Ascending aorta (tissue), 2 donors: ENCODE measurements at places on chromosomes 2 and 18.

DNA sequence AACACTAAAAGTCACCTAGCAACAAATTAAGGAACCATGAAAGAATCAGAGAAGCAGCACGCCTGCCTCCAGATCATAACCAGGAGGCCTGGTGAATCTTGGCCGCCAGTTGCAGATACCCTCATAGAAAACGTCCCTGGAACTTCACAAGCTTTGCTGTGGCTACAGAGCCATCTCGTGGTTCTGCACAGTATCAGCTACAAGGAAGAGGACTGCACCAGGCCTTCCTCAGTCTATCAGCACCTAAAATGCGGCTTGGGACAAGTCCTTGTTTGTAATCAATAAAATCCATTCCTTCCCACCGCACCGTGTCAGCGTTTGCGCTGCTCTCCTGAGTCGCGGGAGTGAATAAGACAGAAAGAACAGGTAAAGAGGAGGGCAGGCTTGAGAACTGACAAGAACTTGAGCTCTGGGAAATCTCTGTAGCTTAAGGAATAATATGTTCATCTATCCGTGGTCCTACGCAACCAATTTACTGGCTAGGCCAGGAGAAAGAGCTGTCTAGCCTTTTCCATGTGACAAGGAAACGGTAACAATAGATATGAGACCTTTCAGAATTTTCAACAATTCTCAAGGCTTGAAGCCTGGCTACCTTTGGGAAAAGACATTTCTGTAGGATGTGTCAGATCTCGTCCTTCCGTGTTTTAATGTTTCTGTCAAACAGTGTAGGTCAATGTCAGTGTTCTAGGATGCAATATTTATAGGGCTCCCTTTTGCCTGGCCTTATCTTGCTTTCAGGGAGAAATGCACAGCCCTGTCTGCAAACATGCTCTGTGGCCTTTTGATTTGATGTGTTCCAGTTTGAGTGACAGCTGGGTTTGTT lies 128.5 kb upstream of the RAB12 start:
- DNase-seq, result no peak

DNA sequence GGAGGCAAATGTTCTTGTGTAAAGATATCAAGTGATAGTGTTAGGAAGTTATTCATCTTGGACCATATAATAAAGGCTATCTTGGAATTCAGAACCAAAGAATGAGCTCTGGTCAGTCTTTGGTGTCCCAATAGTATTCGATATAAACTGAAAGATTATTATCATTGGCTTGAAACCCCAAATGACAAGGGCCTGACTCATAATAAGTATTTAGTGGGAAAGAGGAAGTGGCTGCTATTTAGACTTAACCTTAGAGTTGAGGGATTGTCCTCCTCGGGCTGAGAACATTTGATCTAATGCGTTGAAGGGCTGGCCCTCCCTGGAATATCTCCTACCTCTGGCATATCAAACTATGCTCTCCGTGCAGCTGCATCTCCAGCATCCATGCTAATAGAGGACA lies 67.5 kb downstream of the CDH20 start:
- no peak for DNase-seq

DNA sequence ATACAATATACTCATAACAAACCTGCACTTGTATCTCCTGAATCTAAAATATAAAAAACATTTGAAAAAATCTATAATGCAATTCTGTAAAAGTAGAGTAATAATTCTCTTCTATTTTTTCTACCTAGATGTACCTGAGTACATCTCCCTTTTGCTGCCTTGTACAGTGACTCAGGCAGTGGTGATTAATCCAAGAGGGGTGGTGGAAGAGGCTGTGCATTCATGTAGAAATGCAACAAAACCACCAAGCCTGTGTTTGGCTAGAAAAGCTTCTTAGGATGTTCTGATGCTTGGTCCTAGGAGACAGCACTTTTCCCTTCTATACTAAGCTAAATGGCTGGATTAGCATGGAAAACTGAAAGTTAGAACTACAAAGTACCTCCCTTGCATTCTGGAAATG lies 245.8 kb downstream of the DPP10 start:
- DNase-seq, result no peak

DNA sequence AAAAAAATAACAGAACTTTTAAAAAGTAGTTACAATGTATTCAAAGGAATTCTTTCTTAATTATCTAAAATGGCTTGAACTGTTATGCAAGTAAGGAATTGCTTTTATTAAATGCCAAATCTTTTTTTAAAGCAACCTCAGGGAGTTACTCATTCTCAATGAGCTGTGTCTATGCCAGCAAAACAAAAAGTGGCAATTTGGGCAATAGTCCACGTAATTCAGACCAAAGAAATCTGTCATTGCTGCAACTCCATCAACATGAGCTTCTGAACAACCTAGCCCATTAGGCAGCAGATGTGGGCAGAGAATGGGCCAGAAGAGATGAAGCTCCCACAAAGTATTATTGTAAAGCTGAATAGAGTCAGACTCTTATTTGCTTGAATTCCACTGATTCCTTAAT lies 118.4 kb downstream of the ALK start:
- DNase-seq, result no peak

DNA sequence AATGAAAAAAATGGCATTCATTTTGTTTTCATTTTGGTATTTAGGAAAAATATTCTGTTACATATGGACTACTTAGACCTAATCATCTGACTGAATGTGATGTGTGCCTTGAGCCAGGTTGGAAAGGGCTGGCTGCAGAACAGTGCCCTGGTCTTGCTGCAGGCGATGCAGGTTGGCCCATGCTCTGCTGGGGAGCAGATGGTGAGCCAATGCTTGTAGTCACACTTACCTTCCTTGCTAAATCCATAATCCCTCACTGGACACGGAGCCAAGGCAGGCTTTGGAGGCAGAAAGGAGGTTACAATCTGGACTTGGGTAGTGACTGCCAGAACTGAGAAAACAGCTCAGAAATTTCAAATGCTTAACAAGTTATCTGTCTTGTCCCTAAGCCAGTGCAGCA lies 228.7 kb downstream of the ARHGAP15 start:
- no peak for DNase-seq

DNA sequence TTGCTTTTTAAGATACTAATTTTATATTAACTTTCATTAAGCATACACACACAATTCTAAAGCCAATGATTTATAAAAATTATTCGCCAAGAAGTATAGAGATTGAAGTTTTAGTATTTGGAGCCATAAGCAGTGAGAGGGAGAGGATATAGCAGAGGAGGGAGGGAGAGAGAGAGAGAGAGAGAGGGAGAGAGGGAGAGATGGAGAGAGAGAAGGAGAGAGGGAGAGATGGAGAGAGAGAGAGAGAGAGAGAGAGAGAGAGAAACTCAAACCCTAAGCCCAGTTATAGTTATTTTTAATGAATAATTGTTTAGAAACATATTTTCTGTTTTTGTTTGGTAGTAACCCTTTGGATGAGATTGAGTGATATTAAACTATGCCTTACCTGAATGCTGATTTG lies 5.3 kb downstream of the TWIST2 start:
- DNase-seq, result no peak

- no peak for DNase-seq
Observed at GRCh38 chr18:55779691-55780585, 191.9 kb upstream of the TCF4 start.
